ENCODE measurements at places on chromosomes 11 and 22. TPM values are rescaled to one million over a fixed set of nuclear protein-coding genes. Genes with fewer than 3 reads are reported as not detected.

BARX2 gene
- total RNA-seq: not detected

TIMM10 gene
- 71.6 TPM for total RNA-seq

TSGA10IP gene
- not detected for total RNA-seq

C11orf86 gene
- not detected for total RNA-seq

- DNase-seq: no peak
These were observed 134.6 kb upstream of the RCN1 start for GRCh38 chr11:31956310-31956709.

- no peak for DNase-seq
These were observed 4.1 kb upstream of the STT3A start for GRCh38 chr11:125588505-125588904.

- no peak for DNase-seq
These were observed 195.2 kb upstream of the TMEM45B start for GRCh38 chr11:129620237-129621104.

GRCh38 chr11:32426192-32426591, 9.1 kb downstream of the WT1 start:
- no peak for DNase-seq

- no peak for DNase-seq
These were observed 2.2 kb downstream of the ZNF143 start for GRCh38 chr11:9462806-9463537.

DNA sequence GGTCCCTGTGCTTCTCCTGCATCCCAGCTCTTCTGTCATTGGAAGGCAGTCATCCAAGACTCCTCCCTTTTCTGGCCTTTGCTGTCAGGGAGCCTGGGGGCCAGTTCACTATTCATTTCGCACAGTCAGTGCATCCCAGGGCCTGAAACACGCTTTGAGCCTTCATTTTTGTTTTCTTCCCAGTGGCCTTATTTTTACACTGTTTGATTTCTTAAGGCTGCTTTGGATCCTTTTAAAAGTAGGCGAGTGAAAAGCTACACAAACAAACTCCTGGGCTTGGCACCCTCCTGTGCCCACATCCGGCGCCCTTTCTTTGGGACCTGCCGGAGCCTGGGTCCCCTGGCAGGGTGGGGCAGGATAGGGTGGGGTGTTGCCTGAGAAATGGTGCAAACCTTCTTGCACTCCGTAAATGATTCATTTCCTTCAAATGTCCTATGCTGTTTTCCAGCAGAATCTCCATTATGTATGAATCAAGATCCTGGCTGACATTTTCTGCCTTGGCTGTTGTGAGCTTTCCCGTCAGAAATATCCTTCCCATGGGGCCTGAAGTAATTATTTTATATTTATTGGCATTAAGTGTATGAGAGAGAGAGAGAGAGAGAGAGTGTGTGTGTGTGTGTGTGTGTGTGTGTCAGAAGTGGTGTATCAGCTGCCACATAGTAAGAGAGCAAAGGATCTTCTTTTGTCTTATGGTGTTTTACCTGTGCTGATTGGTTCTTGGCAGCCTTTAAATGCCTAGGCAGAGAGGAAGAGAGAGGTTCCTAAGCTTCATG, 45.6 kb downstream of the BCR start:
- no peak for DNase-seq

DNA sequence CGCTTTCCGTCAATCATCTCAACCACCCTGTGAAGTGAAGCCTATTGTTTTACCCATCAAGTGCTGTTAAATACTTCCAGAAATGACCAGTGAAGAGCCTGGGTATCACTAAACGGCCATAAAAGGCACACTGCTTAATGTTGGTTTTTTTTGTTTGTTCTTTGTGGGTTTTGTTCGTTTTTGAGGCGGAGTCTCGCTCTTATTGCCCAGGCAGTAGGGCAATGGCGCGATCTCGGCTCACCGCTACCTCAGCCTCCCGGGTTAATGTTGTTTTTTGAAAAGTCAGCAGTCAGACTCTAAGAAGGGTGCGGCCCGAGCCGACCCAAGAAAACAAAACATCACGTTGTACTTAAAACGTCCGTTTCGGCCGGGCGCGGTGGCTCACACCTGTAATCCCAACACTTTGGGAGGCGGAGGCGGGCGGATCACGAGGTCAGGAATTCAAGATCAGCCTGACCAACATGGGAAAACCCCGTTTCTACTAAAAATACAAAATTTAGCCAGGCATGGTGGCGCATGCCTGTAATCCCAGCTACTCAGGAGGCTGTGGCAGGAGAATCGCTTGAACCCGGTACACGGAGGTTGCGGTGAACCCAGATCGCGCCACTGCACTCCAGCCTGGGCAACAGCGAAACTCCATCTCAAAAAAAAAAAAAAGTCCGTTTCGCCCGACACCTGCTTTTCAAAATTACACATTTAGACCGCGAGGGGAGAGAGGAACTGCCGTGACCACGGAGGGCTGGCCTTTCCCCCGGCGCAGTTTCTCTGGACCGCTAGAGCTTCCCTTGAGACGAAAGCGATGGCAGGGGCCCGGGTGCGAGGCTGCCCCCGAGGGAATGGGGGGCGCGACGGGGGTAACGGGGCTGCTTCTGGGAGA, 714 bp downstream of the CD59 start:
- peak; percentile 81 for DNase-seq

DNA sequence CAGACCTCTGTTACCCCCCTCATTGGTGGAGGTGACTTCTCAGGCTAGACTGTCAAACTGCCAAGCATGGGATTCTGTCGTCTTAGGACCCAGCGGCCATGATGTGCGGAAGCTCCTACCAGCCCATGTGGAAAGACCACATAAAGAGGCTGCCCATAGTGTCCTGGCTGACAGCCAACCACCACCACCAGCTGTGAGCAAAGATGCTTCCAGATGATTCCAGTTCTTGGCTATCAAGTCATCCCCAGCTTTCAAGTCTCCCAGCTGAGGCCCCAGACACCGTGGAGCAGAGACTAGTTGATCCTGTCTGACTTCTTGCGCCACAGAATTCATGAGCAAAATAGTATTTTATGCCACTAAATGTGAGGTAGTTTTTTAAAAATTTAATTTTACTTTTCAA, 32.9 kb downstream of the SCUBE1 start:
- no peak for DNase-seq

- DNase-seq: no peak
These were observed 24.1 kb downstream of the RRAS2 start for GRCh38 chr11:14334893-14335292.

DNA sequence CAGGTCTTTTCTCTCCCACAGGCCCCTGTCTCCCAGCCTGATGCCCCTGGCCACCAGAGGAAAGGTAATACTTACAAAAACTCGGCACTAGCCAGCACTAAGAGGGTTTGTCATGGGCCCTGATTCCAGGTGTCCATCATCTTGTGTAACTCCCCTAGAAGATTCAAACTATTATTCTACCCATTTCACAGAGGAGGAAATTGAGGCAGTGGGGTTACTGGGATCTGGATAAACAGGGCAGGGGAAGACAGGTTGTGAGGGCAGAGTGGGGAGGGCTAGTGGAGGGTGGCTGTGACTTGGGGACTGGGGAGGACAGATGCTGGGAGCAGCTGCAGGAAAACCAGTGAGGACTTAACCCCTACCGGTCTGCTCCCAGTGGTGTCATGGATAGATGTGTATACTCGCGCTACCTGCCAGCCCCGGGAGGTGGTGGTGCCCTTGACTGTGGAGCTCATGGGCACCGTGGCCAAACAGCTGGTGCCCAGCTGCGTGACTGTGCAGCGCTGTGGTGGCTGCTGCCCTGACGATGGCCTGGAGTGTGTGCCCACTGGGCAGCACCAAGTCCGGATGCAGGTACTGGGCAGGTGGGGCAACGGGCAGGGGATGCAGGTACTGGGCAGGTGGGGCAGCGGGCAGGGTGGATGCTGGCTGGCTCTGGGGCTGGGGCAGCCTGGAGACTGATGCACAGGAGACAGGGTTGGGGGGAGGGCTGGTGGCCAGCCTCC, 1.2 kb downstream of the VEGFB start:
- no peak for DNase-seq

- no peak for DNase-seq
These were observed 88.3 kb downstream of the EFCAB6 start for GRCh38 chr22:43723816-43724215.

DNA sequence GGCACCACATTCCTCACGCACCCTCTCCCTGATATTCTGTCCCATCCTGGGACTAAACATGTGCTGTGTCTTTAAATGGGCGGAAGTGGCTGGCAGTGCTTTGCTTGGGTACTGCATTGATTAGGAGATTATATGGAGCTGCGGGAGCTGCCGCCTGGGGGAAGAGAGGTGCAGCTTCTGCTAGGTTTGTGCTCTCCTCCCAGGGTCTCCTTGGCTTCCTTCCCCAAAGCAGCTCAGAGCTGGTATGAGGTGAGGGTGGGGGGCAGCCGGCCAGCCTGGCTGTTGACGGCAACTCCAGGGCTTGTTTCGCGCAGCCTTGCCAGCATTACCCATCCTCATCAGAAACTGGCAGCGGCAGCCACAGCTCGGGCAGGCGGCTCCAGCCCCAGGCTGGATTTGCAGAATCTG, 95.4 kb downstream of the GRAMD1B start:
- no peak for DNase-seq

GRCh38 chr22:40423310-40423688, 52.9 kb downstream of the SGSM3 start:
- DNase-seq: no peak

GRCh38 chr11:8691601-8692000, 9.0 kb downstream of the RPL27A start:
- DNase-seq: no peak

DNA sequence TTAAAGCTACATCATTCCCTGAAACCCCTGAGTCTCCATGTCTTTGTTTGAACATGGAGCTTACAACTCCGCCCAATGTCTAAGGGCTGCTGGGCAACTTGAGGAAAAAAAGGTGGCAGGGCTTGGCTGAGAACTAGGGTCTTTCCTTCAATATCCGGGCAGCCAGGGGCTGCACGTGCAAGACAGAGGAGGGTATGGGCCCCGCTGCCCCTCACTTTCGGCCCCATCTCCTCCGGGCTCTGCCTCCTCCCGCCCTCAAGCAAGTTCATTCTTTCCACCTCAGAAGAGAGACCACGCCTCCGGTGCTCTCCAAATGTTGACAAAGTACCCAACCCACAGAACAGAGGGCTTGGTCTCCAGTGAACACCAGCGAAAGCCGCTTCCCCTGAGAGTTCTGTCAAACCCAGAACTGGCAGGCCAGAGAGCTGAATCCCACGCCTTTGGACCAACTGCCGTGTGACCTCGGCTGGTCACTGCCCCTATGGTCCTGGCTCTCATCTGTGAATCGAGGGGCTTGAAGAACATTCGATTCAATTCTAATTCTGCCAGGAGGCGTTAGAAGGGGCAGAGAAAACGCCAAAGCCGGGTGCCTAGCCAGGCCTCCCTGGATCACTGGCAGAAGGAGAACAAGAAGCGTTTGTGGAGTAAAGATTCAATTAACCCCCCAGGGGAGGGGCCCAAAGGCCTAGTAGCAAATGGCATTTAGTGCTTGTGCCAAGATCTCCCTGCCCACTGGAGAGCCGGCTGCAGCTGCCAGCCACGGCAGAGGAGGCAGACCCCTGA, 7.3 kb downstream of the PDGFB start:
- no peak for DNase-seq

- DNase-seq: peak; percentile 38
These were observed 436.4 kb downstream of the TBC1D22A start for GRCh38 chr22:47198801-47199251.
